ENCODE measurements at places on chromosomes 1 and 21.

- no peak for DNase-seq
Measured at GRCh38 chr1:236545621-236546169, 21.9 kb downstream of the LGALS8 start.

- DNase-seq = no peak
Measured at GRCh38 chr21:14900611-14901010, 164.2 kb downstream of the NRIP1 start.

GRCh38 chr1:81304187-81304586 is 496.5 kb upstream of the ADGRL2 start:
- no peak for DNase-seq

DNA sequence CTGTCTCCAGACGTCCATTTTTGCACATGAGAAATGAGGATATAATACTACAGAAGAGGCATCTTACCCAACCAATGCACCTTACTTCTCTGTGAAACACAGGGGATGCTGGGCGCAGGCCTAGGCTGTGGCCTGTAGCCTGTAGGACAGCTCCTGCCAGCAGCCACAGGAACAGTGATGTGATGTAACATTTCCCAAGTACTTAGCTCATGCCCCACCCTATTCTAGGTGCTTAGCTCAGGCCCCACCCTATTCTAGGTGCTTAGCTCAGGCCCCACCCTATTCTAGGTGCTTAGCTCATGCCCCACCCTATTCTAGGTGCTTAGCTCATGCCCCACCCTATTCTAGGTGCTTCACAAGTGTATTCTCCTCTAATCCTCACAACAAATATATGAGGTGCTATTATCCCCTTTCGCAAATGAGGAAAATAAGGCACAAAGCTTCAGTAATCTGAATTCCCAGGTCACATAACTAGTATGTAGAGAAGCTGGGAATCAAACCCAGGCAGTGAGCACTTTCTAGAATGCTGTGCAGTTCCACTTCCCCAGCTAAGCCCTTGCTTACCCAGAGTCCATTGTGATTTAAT is 4.6 kb upstream of the NAXE start:
- no peak for DNase-seq

- no peak for DNase-seq
Measured at GRCh38 chr1:3645666-3646355, 4.1 kb downstream of the WRAP73 start.

DNA sequence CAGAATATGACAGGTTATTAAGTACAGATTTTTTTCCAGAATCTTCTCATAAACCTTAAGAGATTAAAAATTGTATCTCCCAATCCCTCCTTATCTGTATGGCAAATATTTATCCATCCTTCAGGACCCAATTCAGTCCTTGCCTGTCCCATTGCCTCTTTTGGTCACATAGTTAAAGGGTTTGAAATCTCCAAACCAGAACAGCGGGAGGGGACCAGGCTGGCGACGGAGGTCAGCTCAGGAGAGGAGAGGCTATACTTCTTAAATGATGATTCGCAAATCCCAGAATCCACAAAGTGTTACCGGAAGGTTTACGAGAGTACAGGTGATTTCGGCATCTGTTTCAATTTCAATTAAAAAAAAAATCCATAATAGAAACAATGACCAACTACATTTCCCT is 572.7 kb downstream of the SMYD3 start:
- DNase-seq = no peak

GRCh38 chr1:210754878-210755665 is 378.9 kb downstream of the KCNH1 start:
- DNase-seq = no peak

DNA sequence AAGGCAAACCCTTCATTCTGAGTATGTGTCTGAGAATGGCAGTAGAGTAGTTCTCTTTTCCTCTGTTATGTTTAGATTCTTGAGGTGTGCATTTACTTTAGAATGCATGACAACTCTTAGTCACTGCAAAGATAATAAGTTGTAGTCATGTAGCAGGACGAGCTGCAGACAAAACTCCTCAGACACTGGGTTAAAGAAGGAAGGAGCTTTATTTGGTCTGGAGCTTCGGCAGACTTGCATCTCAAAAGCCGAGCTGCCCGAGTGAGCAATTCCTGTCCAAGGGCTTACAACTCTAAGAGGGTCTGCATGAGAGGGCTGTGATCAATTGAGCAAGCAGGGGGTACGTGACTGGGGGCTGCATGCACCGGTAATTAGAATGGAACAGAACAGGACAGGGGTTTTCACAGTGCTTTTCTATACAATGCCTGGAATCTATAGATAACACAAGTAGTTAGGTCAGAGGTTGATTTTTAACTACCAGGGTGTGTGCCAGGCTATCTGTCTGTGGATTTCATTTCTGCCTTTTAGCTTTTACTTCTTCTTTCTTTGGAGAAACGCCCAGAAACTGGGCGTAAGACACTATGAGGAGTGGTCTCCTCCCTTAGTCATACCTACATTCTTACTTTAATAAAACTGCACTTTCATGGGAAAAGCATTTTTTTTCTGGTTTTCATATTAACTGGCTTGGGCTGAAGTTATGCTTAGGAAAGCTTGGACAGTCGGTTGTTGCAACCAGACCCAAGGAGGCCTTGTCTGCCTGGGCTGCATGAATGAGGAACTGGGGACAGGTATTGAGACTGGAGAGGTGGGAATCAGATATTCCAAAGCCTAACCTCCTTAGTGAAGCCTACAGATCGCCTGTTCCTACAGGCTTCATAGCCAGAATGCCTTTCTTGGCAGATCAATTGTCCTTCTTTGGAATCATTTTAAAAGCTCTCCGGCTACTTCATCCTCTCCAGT is 115.1 kb downstream of the RHOU start:
- no peak for DNase-seq

GRCh38 chr21:46626536-46626935 is 8.9 kb upstream of the PRMT2 start:
- no peak for DNase-seq

GRCh38 chr21:34133802-34134201 is 60.4 kb downstream of the MRPS6 start:
- DNase-seq = no peak

DNA sequence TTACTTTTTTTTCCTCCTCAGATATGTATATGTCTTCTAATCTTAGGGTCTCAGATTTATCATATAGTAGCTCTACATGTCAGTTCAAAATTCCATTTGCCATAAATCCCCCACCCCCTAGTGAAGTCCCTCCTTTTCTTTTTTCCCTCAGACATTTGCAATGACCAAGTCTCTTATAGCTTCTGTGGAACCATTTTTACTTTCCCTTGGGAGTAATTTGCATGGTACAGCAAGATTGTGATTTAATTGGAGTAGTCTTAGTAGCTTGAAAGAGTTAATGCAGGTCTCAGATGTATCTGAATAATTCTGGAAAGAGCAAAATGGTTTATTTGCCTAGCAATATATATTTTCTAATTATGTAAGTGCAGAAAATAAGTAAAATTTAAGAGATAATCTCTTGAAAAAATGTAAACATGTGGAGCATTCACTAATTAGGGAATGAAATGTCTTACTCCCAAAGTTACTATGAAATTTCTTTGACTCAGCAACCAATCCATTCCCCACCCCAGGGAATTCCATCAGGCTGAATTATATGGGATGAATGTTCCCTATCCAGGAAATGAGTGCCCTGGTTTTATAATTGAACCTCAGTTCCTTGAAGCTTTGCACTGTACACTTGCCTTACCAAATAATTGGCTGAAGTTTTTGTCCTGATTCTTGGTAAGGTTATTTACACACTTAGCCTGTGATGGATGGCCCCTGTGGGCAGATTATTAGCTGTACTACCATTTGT is 267.0 kb downstream of the DNM3 start:
- DNase-seq = no peak

GRCh38 chr1:155070721-155071569 is 7.4 kb downstream of the EFNA4 start:
- DNase-seq = peak; percentile 56

Measured in stimulated activated CD8-positive, alpha-beta memory T cell treated with anti-CD3 and anti-CD28 coated beads, Interleukin-4, amount 100 ng/mL, for 1 hour (primary cell).